ENCODE measurements at places on chromosomes 6 and 20. TPM values are rescaled to one million over a fixed set of nuclear protein-coding genes. Genes with fewer than 3 reads are reported as not detected.

DNA sequence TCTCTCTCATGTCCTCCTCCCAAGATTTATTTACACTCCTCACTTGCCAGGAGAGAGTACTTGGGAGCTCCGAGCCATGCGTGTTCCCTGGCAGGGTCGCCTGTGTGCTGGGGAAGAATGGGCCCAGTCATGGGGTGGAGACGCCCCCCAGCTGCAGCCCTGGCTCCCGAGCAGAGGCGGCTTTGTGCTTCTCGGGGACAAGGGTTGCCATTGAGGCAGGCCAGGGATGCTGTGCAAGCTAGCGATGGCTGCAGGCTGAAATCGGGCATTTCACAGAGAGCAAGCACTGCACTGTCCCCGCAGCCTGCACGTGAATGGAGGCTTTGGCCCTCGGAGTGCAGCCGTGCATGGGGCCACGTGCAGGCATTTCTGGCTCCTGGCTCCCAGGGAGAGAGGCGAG lies 23.8 kb downstream of the PHACTR3 start:
- H3K36me3 ChIP-seq, result no peaks in the 10 kb centered on the region
- no peak overlapping the region for H3K27ac ChIP-seq
- no peaks in the 10 kb centered on the region for H3K4me1 ChIP-seq
- no peak overlapping the region for H3K4me3 ChIP-seq

GRCh38 chr20:57528148-57528547 lies 3.2 kb upstream of the CTCFL start:
- H3K36me3 ChIP-seq, result no peaks in the 10 kb centered on the region
- H3K4me3 ChIP-seq, result no peak overlapping the region
- DNase-seq, result no peak

Gene IL17F
- total RNA-seq, result not detected

Gene AIF1
- total RNA-seq, result 0.84 TPM

DNA sequence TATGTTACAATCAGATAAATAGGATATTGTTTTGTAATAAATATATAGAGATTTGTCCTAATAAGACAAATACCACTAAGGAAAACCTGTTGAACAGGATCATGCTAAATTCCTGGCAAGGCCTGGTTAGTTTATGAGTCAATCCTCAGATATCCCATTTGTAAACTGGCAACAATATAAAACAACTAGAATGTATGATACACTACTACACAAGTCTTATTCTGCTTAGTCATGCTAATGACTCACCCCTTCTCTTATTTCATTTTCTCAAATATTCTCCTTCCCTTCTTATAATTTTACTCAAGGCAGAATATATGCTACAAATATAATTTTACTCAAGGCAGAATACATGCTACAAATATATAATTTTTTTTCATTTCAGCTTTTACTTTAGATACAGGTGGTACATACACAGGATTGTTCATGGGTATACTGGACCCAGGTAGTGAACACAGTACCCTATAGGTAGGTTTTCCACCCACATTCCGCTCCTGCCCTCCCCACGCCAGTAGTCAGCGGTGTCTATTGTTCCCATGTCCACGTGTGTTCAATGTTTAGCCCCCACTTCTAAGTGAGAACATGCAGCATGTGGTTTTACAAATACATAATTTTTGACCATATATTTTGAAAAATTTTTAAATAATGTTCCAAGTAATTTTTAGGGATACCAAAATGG lies 6.3 kb downstream of the OSER1 start:
- no peaks in the 10 kb centered on the region for H3K27me3 ChIP-seq
- no peak for DNase-seq
- H3K4me3 ChIP-seq, result no peak overlapping the region
- no peak overlapping the region for H3K27ac ChIP-seq
- H3K36me3 ChIP-seq, result peaks cover 80% of the 10 kb centered on the region

Gene PDRG1
- total RNA-seq, result 18.1 TPM

DNA sequence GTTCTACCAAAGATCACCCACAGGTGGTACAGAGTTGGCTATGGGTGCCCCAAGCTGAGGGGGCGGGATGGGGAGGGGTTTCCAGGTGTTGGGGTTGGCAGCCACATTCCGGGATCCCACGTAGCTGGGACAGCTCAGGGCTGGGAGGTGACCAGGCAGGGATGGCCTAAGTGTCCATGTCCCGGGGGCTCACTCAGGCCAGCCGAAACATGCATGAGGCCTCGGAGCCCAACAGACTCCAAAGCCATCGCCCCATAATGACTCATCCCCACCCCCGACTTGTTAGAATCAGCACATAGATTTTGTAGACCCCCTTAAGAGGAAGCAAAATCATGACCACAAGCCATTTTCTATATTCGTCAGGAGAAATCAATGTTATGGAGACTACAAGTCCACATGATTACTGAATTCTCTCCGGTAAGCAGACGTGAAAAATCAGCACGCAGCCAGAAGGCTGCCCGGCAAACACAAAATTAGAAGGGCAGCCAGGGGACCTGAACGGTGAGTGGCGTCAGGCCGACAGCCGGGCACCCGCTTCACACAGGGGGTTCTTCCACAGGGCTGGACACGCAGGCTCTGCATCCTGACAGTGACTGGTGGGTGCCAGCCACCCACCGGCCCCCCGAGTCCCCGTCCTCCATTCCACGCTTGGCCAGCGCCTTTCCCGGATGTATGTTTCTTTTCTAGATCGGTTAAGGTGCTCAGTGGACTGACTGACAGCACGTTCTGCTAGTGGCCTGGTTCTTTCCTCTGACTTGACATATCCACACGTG lies 81.2 kb downstream of the RAMACL start:
- H3K4me1 ChIP-seq, result no peaks in the 10 kb centered on the region
- no peak for DNase-seq
- H3K27me3 ChIP-seq, result no peaks in the 10 kb centered on the region
- peaks cover 10% of the 10 kb centered on the region for H3K36me3 ChIP-seq

- H3K36me3 ChIP-seq, result no peaks in the 10 kb centered on the region
- DNase-seq, result no peak
- no peak overlapping the region for H3K27ac ChIP-seq
These were observed 69.4 kb downstream of the BMP2 start for GRCh38 chr20:6836821-6837374.

GRCh38 chr6:75266716-75267291 lies 17.8 kb downstream of the TMEM30A start:
- DNase-seq, result no peak
- H3K4me1 ChIP-seq, result no peaks in the 10 kb centered on the region
- no peak overlapping the region for H3K4me3 ChIP-seq
- peaks cover 28% of the 10 kb centered on the region for H3K36me3 ChIP-seq
- H3K27ac ChIP-seq, result no peak overlapping the region

GRCh38 chr6:131129689-131130553 lies 5.3 kb upstream of the AKAP7 start:
- H3K4me1 ChIP-seq, result no peaks in the 10 kb centered on the region
- H3K27ac ChIP-seq, result no peak overlapping the region
- DNase-seq, result no peak
- no peak overlapping the region for H3K4me3 ChIP-seq
- no peaks in the 10 kb centered on the region for H3K36me3 ChIP-seq
- no peaks in the 10 kb centered on the region for H3K27me3 ChIP-seq

GRCh38 chr6:27144740-27145079 lies 102.8 kb upstream of the PRSS16 start:
- no peak overlapping the region for H3K27ac ChIP-seq
- H3K36me3 ChIP-seq, result no peaks in the 10 kb centered on the region
- H3K27me3 ChIP-seq, result no peaks in the 10 kb centered on the region
- peaks cover 2% of the 10 kb centered on the region for H3K4me1 ChIP-seq

Gene ADTRP
- total RNA-seq, result 0.20 TPM

DNA sequence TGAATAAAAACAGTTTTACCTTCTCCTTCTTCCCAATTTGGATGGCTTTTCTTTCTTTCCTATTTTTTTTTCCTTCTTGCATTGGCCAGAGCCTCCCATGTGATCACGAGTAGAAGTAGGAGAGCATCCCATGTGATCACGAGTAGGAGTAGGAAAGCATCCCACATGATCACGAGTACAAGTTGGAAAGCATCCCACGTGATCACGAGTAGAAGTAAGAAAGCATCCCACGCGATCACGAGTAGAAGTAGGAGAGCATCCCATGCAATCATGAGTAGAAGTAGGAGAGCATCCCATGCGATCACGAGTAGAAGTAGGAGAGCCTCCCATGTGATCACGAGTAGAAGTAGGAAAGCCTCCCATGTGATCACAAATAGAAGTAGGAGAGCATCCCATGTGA lies 218.6 kb downstream of the DLL1 start:
- H3K27me3 ChIP-seq, result no peaks in the 10 kb centered on the region
- no peak overlapping the region for H3K4me3 ChIP-seq
- peak; percentile 1 for DNase-seq
- no peaks in the 10 kb centered on the region for H3K4me1 ChIP-seq
- H3K27ac ChIP-seq, result no peak overlapping the region
- no peaks in the 10 kb centered on the region for H3K36me3 ChIP-seq

- H3K27ac ChIP-seq, result no peak overlapping the region
- H3K4me3 ChIP-seq, result no peak overlapping the region
- DNase-seq, result no peak
- no peaks in the 10 kb centered on the region for H3K36me3 ChIP-seq
These were observed 920.4 kb upstream of the GJE1 start for GRCh38 chr6:141212296-141212695.

DNA sequence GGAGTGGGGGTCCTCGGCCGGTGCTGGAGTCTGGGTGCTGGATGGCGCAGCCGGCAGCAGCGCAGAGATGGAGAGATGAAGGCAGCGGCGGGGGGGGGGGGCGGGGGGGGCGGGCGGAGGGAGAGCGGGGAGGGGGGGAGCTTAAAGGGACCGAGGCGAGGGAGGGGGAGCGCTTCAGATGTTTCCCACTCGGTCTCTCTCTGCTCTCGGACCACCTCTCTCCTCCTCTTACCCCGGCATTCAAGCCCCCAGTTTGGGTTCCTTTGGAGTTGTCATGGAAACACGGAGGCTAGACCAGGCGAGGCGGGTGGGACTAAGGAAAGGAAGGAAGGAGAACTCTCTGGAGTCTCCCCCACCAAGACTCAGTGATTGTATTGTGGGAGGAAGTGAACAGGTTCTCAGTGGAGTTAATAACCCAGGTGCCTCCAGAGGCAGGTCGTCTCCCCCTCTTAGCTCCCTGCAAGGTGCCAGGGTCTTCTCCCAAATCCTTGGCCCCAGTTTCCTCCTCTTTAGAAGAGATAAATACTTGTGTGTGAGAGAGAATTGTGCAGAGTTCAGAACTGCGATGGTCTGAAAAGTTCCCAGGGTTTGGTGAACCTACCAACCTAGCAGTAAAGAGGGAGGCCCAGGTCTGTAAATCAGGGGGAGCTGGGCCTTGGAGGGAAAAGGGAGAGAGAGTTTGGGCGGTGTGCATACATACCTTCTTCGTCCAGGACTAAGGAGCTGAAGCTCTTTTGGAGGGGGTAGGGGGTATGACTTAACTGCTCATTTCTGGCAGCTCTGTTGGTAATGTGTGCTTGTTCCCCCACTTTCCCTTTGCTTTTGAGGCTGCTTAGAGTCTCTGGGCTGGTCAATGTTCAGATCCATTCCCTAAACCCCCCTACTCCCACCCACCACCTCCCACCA lies at the start of gene PRRT1:
TSS of gene PRRT1 (minus strand) at position 77 of the 906 bp plus-strand sequence. CDS start 112 bp downstream, outside the sequence.
- H3K4me3 ChIP-seq, result peak within 1 kb of the TSS; percentile 98
- peaks cover 17% of the 10 kb centered on the region for H3K36me3 ChIP-seq
- H3K27ac ChIP-seq, result no peak within 1 kb of the TSS
- H3K27me3 ChIP-seq, result no peaks in the 10 kb centered on the region
- DNase-seq, result peak; percentile 67

DNA sequence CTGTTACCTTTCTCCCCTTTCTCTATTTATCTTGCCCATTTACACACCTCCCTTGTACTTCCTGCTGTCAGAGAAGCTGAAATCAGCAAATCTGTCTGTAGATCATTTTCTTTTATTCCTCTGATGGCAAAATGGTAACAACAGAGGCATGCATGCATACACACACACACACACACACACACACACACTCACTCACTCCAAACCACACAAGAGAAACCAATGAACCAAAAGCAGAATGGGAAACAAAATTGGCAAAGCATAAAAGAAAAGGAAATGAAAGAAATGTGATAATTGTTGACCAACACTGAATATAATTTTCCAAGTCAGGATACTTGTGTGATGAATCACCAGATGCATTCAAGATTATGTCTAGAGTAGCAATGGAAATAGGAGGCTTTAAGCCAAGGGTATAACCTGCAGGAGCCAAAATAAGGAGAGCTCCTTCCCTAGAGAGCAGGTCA lies 172.4 kb downstream of the PLCB4 start:
- H3K36me3 ChIP-seq, result no peaks in the 10 kb centered on the region
- no peak overlapping the region for H3K27ac ChIP-seq
- no peaks in the 10 kb centered on the region for H3K4me1 ChIP-seq
- no peaks in the 10 kb centered on the region for H3K27me3 ChIP-seq

Gene POPDC3
- total RNA-seq, result 6.4 TPM

Gene PANK2
- 52.1 TPM for total RNA-seq

GRCh38 chr6:4316867-4317400 lies 181.6 kb upstream of the ECI2 start:
- H3K27me3 ChIP-seq, result no peaks in the 10 kb centered on the region
- no peak overlapping the region for H3K4me3 ChIP-seq
- H3K36me3 ChIP-seq, result no peaks in the 10 kb centered on the region

GRCh38 chr6:121584586-121585369 lies 149.3 kb downstream of the GJA1 start:
- H3K36me3 ChIP-seq, result no peaks in the 10 kb centered on the region
- H3K4me1 ChIP-seq, result no peaks in the 10 kb centered on the region
- H3K27me3 ChIP-seq, result no peaks in the 10 kb centered on the region

Gene MOCS3
- 5.5 TPM for total RNA-seq

DNA sequence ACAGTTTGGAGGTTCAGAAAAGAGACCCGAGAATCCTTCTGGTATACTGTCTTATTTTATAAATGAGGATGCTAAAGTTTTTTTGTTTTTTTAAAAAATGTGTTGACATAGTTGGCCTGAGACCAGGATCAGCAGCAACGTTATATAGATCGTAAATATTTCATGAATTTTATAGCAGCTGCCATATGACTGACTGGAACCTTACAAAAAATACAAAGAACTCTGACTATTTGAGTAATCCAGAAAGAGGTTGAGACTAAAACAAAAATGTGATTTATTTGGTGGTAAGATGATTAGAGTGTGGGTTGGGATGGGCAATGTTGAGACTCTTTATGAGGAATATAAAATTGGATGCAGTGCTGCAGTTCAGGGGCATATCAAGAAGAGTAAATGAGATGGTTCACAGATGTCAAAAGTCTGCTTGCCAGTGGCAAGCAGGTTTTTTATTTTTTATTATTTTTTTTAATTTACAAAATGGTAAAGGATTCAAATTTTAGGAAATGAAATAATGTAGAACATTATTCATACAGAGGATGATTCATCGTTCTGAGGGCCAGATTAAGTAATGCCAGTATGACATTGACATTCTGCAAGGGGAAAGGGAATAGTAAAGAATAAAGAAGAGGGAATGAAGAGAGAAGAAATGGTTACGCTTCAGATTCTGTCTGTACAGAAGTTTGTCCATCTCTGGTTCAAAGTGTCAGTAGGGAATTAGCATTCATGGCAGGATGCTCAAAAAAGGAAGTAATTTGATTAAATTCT lies 58.5 kb downstream of the SCAF8 start:
- H3K36me3 ChIP-seq, result peaks cover 79% of the 10 kb centered on the region
- no peak for DNase-seq
- H3K4me1 ChIP-seq, result no peaks in the 10 kb centered on the region
- H3K27me3 ChIP-seq, result no peaks in the 10 kb centered on the region

Gene PERP
- 93.1 TPM for total RNA-seq

Gene COL21A1
- total RNA-seq, result 0.46 TPM

- DNase-seq, result no peak
- no peaks in the 10 kb centered on the region for H3K27me3 ChIP-seq
- peaks cover 4% of the 10 kb centered on the region for H3K4me1 ChIP-seq
- H3K36me3 ChIP-seq, result no peaks in the 10 kb centered on the region
- no peak overlapping the region for H3K27ac ChIP-seq
- H3K4me3 ChIP-seq, result no peak overlapping the region
These were observed 220.3 kb upstream of the SNX9 start for GRCh38 chr6:157602521-157603295.

GRCh38 chr20:50274570-50275430 lies 84.2 kb downstream of the CEBPB start:
- no peak overlapping the region for H3K27ac ChIP-seq
- DNase-seq, result no peak
- no peaks in the 10 kb centered on the region for H3K36me3 ChIP-seq

Gene TMEM170B
- total RNA-seq, result 5.3 TPM

All from endodermal cell (in vitro differentiated cells).